Endothelial cell of umbilical vein (primary cell): ENCODE measurements at places on chromosomes 1 and 21.

GRCh38 chr1:93779540-93780165, 98.0 kb upstream of the BCAR3 start:
- H3K27me3 ChIP-seq: no peaks in the 10 kb centered on the region
- H3K4me3 ChIP-seq: no peak overlapping the region
- peak; percentile 84 for DNase-seq
- peaks cover 17% of the 10 kb centered on the region for H3K4me1 ChIP-seq

DNA sequence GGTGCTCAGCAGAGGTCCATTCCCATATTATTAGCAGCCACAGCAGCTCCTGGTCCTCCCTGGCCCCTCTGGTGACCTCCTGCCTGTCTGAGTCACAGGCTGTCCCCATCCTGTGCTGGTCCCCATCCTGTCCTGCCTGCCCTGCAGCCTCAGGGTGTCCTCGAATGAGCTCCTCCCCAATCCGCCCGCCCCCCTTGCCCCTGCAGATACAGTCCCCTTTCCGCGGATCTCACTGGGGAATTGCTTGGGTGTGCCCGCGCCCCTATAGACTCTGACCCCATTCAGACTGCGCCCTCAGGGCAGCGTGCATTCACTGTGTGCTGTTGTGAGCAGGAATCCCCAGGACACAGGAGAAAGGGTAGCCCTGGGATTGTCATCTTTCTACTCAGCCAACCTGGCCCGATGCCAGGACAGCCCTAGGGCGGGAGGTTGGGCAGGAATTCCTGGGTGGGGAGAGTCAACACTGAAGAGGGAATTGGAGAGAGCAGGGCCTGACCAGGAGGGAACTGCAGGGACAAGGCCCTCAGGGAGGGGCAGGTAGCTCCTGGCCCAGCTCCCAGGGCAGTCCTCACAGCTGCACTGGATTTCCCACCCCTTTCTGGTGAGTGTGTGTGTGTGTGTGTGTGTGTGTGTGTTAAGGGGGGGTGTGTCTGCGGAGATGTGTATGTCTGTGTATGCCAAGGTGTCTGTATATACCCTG, 1.1 kb upstream of the GUCA2A start:
- H3K27me3 ChIP-seq: no peaks in the 10 kb centered on the region
- no peak overlapping the region for H3K27ac ChIP-seq
- H3K4me1 ChIP-seq: peaks cover 5% of the 10 kb centered on the region
- no peaks in the 10 kb centered on the region for H3K36me3 ChIP-seq
- H3K4me3 ChIP-seq: no peak overlapping the region

- no peak for DNase-seq
- peaks cover 36% of the 10 kb centered on the region for H3K4me1 ChIP-seq
- no peak overlapping the region for H3K4me3 ChIP-seq
These were observed 5.4 kb downstream of the PBX1 start for GRCh38 chr1:164564378-164564777.

- H3K27ac ChIP-seq: no peak overlapping the region
- no peaks in the 10 kb centered on the region for H3K27me3 ChIP-seq
- H3K36me3 ChIP-seq: no peaks in the 10 kb centered on the region
- H3K4me3 ChIP-seq: no peak overlapping the region
- peak; percentile 11 for DNase-seq
These were observed 1.2 kb downstream of the CD160 start for GRCh38 chr1:145720556-145720877.

DNA sequence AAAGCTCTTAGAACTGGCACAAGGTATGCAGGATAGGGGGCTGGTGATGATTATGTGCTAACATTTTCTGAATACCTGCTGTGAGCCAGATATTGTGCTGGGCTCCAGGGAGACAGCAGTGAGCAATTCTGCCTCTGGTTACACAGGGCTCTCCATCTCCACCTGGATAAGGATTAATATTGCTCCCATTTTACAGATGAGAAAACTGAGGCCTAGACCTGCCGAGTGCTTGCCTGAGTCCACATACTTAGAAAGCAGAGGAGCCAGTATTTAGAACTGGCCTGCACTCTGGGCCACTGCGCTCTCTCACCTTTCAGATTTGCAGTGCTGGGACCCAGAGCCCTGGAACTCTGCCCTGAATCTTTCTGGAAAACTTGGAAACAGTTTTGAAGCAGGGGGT, 167.2 kb upstream of the KLHDC7A start:
- H3K4me3 ChIP-seq: no peak overlapping the region
- no peaks in the 10 kb centered on the region for H3K36me3 ChIP-seq
- H3K27me3 ChIP-seq: no peaks in the 10 kb centered on the region
- H3K4me1 ChIP-seq: no peaks in the 10 kb centered on the region
- no peak for DNase-seq

DNA sequence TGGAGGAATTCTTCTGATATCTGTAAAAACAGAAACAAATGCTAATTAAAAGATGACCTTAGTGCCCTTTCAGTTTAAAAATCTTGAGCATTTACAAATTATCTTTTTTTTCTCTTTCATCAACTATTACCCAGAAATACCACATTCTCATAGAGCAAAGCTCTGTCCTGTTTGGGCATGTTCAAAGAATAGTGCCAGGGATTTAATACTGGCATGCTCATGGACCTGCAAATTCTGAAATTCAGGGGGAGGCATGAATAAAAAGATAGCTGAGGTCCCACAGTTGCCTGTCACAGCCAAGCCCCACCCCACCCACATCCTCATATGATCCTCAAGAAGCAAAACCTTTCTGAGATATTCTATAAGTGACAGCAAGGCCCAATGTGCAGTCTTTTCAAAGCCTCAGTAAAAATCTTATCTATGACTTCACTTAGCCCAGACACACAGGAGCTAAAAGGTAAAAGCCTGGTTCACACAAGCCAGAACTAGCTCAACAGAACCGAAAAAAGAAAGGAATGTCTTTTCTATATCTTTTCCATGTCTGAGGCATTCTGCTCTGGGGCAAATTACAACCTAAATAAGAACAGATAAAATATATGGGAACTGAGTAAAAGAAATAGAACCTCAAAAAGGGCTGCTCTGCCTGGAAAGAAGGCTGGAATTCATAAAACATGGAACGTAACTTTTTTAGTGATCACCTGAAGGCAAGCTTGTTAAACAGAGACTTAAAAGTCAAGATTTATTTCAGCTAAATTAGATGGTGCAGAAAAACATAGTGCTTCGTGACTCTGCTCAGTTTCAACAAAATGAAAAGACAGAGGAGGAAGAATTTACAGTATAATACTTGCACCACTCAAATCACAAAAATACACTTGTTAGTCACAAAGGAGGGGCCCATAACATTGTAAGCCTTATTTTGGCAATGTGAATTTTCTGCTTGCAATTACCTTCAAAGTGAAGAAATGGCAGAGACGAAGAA, 11.0 kb downstream of the WLS start:
- no peak overlapping the region for H3K27ac ChIP-seq
- no peaks in the 10 kb centered on the region for H3K27me3 ChIP-seq
- peaks cover 14% of the 10 kb centered on the region for H3K4me1 ChIP-seq
- DNase-seq: no peak
- no peak overlapping the region for H3K4me3 ChIP-seq

- H3K4me3 ChIP-seq: no peak overlapping the region
- peak; percentile 91 for DNase-seq
- H3K4me1 ChIP-seq: peaks cover 46% of the 10 kb centered on the region
- H3K27ac ChIP-seq: peak overlapping the region; percentile 76
- H3K27me3 ChIP-seq: no peaks in the 10 kb centered on the region
These were observed 2.8 kb upstream of the ZC3H12A start for GRCh38 chr1:37471345-37472231.

GRCh38 chr1:17066361-17067068, 12.7 kb upstream of the SDHB start:
- H3K27me3 ChIP-seq: no peaks in the 10 kb centered on the region
- no peak overlapping the region for H3K4me3 ChIP-seq
- H3K4me1 ChIP-seq: peaks cover 5% of the 10 kb centered on the region

DNA sequence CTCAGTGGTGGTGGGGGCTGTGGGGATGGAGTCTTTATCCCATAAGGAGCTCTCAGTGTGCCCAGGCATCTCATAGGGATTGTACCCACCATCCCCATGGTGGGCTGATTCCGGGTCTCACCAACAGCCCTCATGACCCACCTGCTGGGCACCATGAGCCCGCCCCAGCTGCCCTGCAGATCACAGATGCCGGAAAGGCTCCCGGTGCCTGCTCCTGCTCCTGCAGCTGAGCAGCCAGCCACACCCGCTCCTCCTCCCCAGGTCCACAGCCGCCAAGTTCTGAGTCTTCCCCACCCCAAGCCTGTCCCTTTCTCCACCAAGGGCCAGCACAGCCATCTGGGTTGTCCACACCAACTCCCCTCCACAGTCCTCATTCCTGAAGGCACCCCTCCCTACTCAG, 15.5 kb upstream of the TSPEAR start:
- peaks cover 31% of the 10 kb centered on the region for H3K27me3 ChIP-seq
- no peak overlapping the region for H3K27ac ChIP-seq
- H3K36me3 ChIP-seq: no peaks in the 10 kb centered on the region
- DNase-seq: no peak
- no peak overlapping the region for H3K4me3 ChIP-seq

- no peaks in the 10 kb centered on the region for H3K27me3 ChIP-seq
- no peak for DNase-seq
- no peaks in the 10 kb centered on the region for H3K36me3 ChIP-seq
- H3K27ac ChIP-seq: no peak overlapping the region
- H3K4me3 ChIP-seq: no peak overlapping the region
- no peaks in the 10 kb centered on the region for H3K4me1 ChIP-seq
These were observed 105.4 kb downstream of the KCTD3 start for GRCh38 chr1:215672482-215672881.

GRCh38 chr1:178277793-178278530, 184.1 kb downstream of the RASAL2 start:
- DNase-seq: no peak
- H3K27me3 ChIP-seq: no peaks in the 10 kb centered on the region
- no peaks in the 10 kb centered on the region for H3K36me3 ChIP-seq
- peaks cover 14% of the 10 kb centered on the region for H3K4me1 ChIP-seq
- H3K27ac ChIP-seq: no peak overlapping the region
- no peak overlapping the region for H3K4me3 ChIP-seq

GRCh38 chr1:167837326-167837725, 76.6 kb downstream of the ADCY10 start:
- no peaks in the 10 kb centered on the region for H3K36me3 ChIP-seq
- DNase-seq: no peak
- no peaks in the 10 kb centered on the region for H3K4me1 ChIP-seq

DNA sequence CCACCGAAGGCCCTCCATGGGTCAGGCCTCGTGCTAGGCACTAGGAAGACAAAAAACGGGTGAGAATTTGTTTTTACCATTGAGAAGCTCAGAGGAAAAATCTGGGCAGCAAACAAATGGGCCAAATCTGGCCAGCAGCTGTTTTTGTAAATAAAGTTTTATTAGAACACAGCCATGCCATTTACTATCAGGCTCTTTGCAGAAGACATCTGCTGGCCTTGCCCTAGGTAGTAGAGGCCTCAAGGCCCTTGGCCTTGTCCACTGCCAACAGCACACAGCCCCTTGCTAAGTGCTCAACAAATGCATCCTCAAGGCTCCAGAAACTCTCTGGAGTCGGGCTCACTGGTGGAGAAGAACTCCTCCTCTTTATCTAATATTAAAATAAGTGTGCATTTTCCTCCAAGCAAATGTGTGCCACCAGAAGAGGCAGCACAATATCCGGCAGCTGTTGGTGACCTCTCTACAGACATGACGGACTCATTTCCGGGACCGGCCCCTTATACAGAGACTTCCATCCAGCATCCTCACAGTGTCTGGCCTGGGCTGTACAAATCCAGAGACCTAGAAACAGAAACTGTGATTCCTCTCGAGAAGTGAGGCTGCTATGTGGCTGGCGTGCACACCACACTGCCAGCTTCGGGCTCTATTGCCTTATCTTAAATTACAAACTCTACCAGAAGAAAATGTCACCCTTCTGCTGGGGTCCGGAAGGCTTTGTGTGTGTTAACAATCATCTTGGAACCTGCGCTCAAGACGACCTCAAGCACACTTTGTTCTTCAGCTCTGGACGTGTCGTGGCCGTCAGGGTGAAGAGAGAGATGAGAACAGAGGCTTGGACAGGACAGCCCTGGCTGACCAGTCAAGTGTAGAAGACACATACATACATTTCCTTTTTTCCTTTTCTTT, 203.9 kb downstream of the TOMM20 start:
- H3K27ac ChIP-seq: peak overlapping the region; percentile 90
- DNase-seq: peak; percentile 31
- no peak overlapping the region for H3K4me3 ChIP-seq
- peaks cover 41% of the 10 kb centered on the region for H3K4me1 ChIP-seq
- no peaks in the 10 kb centered on the region for H3K36me3 ChIP-seq
- H3K27me3 ChIP-seq: no peaks in the 10 kb centered on the region

GRCh38 chr1:207345644-207346477, 24.4 kb downstream of the CD55 start:
- H3K4me3 ChIP-seq: no peak overlapping the region
- no peaks in the 10 kb centered on the region for H3K27me3 ChIP-seq
- no peak for DNase-seq

DNA sequence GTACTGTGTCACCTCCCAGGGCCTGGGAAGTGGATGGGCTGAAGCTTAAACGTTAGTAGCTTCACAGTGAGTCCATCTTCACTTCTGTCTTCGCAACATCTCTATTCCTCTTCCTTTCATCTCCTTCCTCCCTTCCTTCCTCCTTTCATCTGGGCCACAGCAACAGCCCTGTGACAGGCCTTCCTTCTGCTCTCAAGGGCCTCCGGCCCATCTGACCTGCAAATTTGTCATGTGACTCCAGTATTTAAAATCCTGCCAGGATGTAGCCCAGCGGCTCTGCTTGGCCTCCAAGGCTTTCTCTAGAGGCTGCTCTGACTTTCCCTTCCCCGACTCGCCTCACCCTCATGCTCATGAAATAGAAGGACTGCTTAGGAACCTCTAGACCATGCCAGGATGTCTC, 10.9 kb upstream of the BATF3 start:
- no peaks in the 10 kb centered on the region for H3K27me3 ChIP-seq
- H3K4me3 ChIP-seq: no peak overlapping the region
- no peak overlapping the region for H3K27ac ChIP-seq
- DNase-seq: no peak
- no peaks in the 10 kb centered on the region for H3K36me3 ChIP-seq

GRCh38 chr21:31636874-31637273, 22.6 kb upstream of the SOD1 start:
- no peaks in the 10 kb centered on the region for H3K36me3 ChIP-seq
- no peaks in the 10 kb centered on the region for H3K4me1 ChIP-seq
- no peaks in the 10 kb centered on the region for H3K27me3 ChIP-seq
- DNase-seq: no peak
- H3K27ac ChIP-seq: no peak overlapping the region
- H3K4me3 ChIP-seq: no peak overlapping the region
